ENCODE measurements at places on chromosomes 6 and 20.

GRCh38 chr6:151553416-151554165, 59.8 kb downstream of the CCDC170 start:
- DNase-seq = no peak

DNA sequence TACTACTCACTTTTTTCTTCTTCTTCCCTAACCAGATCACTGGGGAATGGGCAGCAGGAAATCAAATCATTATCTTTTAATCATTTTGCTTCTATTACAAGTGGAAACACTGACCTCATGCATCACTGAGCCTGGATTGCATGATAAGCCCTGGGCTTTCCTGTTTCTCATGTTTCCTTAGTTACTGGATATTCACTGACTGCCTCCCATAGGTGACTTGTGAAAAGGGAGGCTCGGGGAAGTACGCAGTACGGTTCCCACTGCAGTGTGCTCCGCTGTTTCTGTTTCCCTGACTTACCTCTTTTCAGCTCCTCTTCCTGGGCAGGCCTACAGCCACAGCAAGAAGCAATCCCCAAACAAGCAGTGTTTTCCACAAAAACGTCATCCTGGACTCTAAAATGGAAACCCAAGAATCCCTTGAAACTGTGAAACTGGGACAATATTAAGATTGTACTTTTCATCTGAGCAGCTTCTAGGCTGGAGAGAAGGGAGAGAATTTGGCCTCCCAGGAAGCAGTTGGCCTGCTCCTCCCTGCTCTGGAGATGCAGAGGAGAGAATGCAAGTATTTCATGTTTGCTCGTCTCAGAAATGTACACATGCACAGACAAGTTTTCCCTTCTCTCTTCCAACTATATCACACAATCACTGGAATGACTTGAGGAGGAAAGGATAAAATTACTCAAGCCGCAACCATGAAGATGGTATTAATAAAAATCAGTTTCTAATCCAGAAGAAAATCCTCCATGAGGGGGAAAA, 13.1 kb downstream of the BTNL2 start:
- no peak for DNase-seq

- no peak for DNase-seq
These were observed 12.0 kb downstream of the LRP11 start for GRCh38 chr6:149852180-149852579.

- no peak for DNase-seq
These were observed 65.6 kb downstream of the ABHD12 start for GRCh38 chr20:25325073-25325472.

DNA sequence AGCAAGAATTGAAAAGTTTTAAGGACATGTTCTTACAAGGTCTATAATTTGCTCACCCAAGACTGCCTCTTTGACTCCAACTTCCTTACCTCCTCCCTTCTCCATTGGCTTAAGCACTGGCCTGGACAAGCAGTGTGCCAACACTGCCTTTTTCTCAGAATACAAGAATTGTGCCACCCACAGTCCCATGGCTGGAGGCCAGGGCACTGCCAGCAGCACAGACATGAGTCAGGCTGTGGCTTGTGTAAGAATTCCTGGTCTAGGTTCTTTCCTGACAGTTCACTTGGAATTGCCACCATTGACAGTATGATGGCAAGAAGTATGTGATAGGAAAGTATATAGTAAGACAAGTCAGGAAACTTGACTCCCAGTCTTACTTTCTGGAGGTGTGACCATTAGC, 202.7 kb upstream of the MARCKS start:
- no peak for DNase-seq

- DNase-seq = no peak
These were observed 22.8 kb upstream of the SLC52A3 start for GRCh38 chr20:791056-791455.

DNA sequence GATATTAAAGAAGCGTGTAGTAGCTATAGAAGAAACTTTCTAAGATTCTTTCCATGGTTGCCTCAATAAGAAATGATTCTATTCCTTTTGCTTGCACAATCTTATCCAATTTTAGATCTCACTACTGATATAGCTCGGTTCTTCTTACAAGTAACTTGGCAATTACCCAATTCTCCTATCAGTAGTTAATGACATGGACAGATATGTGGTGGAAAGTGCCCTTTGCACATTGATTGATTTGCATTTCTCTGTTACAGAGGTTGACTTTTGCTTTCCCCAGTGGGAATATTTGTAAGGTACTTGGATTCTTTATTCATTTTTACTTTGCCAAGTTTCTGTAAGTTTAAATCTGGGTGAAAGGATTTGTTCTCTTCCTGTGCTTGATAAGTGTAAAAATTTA, 93.7 kb upstream of the QKI start:
- no peak for DNase-seq

DNA sequence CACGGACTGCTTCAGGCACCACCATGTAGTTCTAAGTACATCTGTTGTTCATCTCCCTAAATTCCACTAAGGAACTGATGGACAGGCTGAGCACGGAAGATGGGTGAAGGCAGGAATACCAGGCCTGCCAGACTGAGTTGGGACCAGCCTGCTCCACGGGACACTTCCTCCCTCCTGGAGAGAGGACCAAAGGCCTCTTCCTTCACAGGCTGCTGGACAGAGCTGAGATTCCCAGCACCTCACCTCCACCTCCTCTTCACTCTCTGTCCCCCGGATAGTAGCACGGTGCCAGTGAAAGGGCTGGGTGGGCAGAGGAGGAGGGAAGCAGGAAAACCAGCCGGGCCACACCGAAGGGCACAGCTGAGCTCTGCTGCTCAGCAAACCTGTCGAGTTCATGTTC, 22.9 kb upstream of the TCFL5 start:
- DNase-seq = no peak

- no peak for DNase-seq
These were observed 161.8 kb downstream of the LRFN2 start for GRCh38 chr6:40425192-40425919.

DNA sequence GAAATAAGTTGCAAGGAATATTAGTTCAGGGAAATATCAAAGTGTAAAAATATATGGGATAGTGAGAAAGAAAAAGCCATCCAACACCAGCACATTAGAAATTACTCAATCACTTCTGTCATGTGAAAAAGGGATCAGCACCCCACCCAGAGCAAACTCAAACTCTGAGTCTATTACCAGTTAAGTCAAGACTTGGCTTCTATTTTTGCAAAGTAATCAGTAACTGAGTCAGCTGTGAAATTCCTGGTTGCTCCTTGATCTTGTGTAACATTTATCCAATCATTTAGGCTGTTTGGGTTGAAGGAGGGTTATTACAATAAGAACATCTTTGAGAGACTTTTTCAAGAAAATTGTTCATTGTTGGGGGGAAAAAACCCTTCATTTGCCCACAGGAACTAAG, 51.2 kb downstream of the SLC22A23 start:
- no peak for DNase-seq

DNA sequence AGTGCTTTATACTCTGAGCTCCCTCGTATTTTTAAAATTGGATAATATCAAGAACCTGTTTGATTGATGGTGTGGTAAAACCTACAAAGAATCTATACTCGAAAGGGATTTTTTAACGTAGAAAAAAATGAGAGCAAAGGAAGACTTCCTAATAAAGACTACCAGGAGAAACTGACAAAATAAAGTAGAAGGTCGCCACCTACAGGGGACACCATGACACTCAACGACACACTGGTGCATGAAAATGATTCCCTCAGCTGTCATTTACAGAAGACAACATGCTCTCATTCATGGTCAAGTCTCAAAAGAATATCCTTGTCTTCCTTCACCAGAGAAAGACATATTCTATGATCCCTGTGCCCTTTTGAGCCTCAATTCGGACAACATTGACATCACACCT, 10.1 kb upstream of the NHSL1 start:
- no peak for DNase-seq

DNA sequence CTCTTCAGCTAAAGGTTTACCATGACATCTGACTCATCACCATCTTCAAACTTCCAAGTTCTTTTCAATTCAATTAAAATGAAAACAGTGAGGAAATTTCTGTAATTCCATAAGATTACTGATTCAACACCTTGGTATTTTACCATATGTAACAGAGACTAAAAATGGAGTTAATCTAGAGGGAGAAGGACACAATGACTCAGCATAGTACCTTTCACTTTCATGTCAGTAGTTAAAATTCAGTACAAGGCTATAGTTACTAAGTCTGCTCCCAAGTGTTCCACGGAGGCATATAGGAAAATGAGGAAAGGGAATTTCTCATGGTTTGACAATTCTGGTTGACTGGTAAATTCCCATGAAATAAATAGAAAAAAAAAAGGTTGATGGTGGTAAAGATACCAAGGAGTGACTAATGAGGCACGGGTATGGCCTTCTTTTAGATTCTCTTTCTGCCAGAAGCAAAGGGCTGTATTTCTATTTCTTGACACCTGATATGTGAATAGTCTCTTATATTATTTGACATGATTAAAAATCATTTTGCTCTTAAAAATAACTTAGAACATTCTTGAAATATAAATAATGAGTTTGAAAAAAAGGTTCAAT, 526.7 kb upstream of the ADGRB3 start:
- no peak for DNase-seq

All from stimulated activated CD8-positive, alpha-beta memory T cell treated with anti-CD3 and anti-CD28 coated beads, Interleukin-4, amount 100 ng/mL, for 24 hours (primary cell).